ENCODE measurements at places on chromosomes 7 and 10.

DNA sequence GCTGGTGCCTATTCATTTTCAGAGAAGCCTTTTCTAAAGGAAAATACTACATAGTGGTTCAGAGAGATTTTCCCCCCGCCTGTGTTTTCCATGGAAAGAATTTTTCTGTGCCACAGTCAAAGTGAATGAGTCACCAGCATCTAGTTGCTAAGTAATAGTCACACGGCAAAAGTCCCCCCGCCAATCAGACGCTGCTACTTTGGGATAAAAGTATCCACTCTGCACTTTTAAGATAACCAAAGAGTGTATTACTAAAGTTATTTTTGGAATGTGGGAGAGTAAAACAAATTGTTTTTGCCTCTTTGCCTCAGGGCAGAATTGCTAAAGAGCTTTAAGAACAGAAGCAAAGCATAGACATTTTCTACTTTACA lies 23.5 kb downstream of the ABLIM1 start:
- DNase-seq: no peak

- DNase-seq: no peak
Observed at GRCh38 chr7:111029141-111029572, 61.8 kb upstream of the LRRN3 start.

- DNase-seq: no peak
Observed at GRCh38 chr10:98623176-98623575, 176.4 kb upstream of the HPS1 start.

DNA sequence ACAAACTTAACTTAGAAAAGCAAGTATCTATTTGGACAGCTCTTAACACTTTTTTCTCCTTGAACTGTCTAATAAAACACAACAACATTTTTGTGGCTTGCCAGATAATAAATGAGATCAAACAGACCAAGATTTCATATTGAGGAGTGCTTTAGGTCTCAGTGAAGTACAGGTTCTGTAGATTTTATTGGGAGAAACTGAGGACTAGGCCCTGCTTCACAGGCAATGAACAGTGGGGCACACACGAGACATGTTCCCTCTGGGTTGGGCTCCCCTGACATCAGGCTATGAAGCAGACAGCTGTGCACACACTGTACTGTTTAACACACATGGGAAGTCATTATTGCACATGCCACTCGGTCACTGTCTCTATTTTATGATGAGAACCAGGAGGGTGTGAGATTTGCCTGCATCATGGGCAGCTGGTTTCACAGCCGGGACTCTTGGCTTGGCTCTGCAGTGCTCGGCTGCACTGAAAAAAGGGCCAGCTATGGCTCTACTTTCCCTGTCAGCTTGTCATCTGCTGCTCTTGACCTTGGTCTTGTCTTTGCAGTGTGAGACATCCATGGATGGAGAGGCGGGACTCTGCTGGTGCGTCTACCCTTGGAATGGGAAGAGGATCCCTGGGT lies 4.2 kb downstream of the IGFBP1 start:
- DNase-seq: no peak

- no peak for DNase-seq
Observed at GRCh38 chr10:11357439-11357838, 254.0 kb downstream of the USP6NL start.

GRCh38 chr10:78405231-78405630 lies 371.6 kb downstream of the RPS24 start:
- DNase-seq: no peak
